ENCODE measurements at places on chromosomes 3 and 15.

DNA sequence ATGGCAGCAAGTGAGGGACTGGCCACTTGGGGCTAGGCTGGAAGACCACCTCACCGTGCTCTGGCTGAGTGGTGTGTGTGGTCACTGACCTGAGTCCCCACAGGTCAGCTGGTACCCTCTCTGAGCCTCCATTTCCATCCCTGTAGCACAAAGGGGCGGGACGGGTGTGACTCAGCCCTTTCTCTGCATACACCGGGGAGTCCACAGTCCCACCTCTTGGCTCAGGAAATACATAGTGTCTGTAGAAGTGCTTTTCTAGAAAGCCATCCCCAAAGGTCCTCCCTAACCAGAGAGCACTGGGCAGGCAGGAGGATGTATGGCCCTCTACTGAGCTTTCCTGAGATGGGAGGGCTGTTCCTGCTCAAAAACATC lies 27.2 kb downstream of the WNT7A start:
- DNase-seq = no peak

GRCh38 chr3:63926309-63926708 lies 14.1 kb upstream of the SCAANT1 start:
- no peak for DNase-seq

DNA sequence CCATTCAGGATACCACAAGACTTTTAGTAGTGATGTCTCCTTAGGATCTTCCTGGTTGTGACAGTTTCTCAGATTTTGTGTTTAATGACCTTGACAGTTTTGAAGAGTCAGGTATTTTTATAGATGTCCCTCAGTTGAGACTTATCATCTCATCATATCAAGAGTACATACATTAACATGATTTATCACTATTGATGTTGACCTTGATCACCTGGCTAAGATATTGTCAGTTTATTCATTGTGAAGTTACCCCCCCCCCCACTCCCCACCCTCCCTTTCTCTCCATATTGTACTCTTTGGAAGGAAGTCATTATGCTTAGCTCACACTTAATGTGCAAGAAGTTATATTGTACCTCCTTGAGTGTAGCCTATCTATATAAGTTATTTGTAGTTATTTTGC lies 42.9 kb downstream of the MGA start:
- no peak for DNase-seq

GRCh38 chr3:197750858-197751737 lies 1.4 kb downstream of the FYTTD1 start:
- DNase-seq = peak; percentile 37

- no peak for DNase-seq
These were observed 45.8 kb upstream of the FBXL22 start for GRCh38 chr15:63551400-63551799.

GRCh38 chr3:194492001-194492400 lies 5.2 kb upstream of the ATP13A3 start:
- no peak for DNase-seq

GRCh38 chr15:45376300-45376928 lies 1.9 kb downstream of the GATM start:
- DNase-seq = no peak

DNA sequence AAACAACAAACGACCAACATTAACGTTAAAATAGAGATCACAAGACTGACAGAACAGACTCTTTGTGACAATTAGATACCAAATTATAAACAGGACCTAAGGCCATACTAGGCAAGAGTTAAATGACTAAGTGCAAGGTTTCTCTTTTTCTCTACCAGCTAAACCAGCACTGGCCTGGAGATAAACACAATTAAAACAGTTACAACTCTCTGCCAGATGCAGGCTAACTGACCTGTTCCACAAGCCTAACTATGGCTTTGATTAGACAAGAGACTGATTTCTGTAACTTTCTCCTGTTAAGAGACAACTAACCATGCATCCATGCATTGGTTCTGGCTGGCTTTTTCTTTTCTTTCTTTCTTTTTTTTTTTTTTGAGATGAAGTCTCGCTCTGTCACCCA lies 1.6 kb upstream of the ARL8B start:
- no peak for DNase-seq

DNA sequence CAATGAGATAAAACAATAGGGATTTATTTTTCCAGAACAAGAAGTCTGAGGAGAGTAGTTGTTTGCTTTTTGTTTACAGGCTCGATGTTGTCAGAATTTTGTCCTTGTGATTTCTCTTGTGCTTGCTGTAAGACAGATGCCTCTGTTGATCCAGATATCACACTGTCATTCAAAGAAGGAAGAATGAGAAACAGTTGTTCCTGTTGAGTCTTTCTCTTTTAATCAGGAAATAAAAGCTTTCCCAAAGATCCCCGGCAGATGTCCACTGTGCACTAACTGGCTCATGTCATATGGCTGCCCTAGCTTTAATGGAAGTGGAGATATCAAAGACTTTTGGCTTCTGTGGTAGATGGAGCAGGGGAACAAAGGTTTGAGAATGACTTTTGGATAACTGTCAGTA lies 6.8 kb downstream of the SERPINI1 start:
- DNase-seq = no peak

DNA sequence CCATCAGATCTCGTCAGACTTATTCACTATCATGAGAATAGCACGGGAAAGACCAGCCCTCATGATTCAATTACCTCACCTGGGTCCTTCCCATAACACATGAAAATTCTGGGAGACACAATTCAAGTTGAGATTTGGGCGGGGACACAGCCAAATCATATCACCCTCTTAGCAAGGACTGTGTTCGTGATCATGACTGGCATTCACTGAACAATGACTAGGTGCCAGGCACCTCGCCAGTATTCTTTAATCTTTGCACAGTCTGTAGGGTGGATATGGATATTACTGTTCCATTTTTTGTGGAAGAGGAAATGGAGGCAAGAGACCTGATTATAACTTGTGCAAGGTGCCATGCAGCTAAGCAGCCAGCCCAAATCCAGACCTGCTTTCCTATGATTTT lies 77.5 kb downstream of the IGF1R start:
- no peak for DNase-seq

DNA sequence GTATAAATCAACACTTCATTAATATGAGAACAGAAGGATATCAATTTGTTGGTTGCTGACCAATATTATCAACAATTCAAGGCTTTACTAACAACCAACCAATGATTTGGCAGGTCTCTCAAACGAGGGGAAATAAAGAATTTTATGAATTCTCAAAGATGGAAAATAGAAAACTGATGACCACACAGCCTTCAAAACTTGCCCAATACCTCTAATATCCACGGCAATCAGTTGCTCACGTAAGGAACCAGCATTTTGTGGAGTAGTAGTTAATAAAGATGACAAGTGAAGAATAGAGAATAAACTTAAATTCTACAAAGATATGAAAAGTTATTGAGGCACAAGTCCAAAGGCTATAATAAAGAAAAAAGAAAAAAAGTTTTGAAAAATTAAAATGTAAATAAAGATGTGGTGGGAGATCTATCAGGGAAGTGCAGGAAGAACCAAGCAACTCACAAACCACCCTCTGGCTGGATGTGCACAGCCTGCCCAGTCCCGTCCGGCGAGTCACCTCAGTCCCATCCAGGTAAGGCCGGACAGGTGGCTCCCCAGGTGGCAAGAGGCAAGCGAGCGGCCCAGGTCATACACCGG lies 808 bp downstream of the GK5 start:
- DNase-seq = no peak

GRCh38 chr3:133475245-133476010 lies 75.6 kb downstream of the BFSP2 start:
- peak; percentile 100 for DNase-seq

- DNase-seq = peak; percentile 72
These were observed 10.6 kb upstream of the RFX7 start for GRCh38 chr15:56254265-56254664.

- peak; percentile 92 for DNase-seq
These were observed 30.7 kb downstream of the CHD2 start for GRCh38 chr15:92930776-92931175.

DNA sequence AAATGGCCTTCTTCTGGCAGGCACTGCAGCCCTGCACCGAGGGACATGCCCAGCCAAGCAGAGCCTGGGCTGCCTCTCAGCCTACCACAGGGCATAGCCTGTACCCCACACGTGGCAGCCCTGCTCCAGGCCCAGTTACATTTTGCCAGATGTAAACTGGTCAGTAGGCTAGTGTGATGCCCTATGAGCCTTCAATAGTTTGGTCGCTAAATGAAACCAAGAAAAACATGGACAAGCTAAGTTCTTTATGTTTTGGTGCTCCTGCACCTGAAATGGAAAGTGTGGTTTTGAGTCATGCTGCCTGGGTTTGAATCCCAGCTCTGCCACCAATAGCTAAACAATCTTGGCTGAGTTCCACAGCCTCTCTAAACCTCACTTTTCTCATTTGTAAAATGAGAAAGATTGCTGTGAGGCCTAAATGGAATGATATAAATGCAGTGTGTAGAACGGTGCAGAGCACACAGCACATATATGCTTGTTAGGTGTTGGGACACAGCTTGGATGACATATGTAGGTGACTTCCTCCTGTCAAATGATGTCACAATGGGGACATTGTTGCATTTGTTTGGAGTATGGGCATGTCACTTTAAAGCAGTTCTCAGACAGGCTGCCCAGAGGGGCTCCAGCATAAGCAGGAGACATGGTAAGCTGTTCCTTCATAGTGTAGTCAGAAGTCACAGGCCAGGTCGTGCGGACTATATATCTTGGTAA lies 57.4 kb downstream of the ZBTB38 start:
- no peak for DNase-seq

GRCh38 chr3:59704292-59704691 lies 654.5 kb upstream of the CFAP20DC start:
- DNase-seq = no peak

DNA sequence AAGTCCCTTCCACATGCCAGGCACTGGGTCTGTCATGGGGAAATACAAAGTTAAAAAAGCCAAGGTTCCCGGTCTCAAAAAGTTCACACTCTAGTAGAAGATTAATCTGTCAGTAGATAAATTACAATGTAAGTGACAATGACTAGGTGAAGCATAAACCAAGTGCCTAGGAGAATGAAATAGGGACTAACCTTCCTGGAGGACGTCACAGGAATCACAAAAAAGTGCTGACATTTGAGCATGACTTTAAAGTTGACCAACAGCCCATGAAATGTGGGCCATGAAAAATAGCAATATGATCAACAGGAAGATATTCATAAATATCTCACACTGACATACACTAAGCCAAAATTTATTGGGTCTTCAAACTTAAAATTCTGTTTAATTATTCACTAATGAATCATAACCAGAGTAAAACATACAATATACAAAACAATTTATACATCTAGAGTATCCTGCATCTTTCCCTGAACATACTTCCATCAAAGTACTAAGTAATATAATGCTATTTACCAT lies 20.0 kb downstream of the COPS2 start:
- DNase-seq = no peak

GRCh38 chr15:101723171-101723873 lies 951 bp downstream of the TARS3 start:
- no peak for DNase-seq

GRCh38 chr3:123637131-123637530 lies 52.3 kb upstream of the HACD2 start:
- no peak for DNase-seq

DNA sequence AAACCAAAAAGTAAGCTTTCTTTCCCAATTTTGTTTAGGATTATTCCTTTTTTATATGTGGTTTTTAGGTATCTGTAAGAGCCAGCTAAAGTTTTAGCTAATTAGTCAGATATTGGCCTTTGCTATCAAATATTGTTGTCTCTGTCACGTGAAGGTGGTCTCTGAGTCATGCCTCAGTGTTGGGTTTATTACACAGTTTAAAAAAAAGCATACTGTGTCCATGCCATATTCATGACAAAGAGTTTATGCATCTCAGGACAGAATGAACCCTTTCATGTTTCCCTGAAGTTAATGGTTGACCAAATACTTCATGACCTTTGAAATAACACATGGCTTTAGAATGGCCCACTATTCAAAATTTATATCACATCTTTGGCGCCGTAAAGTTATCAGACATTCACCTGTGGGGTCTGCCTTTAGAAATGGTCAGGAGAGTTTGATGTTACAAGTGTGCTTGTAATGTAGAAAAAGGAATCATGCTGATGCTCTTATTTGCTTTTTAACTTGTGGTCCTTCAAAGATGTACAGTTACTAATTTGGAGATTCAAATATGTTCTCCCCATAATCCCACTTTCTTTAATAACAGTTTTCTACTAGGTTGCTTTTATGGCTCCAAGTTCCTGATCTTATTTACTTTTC lies 101.5 kb downstream of the MYRIP start:
- no peak for DNase-seq

GRCh38 chr3:34229876-34230275 lies 431.4 kb downstream of the PDCD6IP start:
- DNase-seq = no peak

GRCh38 chr3:177928172-177928873 lies 607.9 kb upstream of the KCNMB2 start:
- DNase-seq = no peak

- no peak for DNase-seq
These were observed 81.8 kb upstream of the NANOGP8 start for GRCh38 chr15:35166730-35167359.

DNA sequence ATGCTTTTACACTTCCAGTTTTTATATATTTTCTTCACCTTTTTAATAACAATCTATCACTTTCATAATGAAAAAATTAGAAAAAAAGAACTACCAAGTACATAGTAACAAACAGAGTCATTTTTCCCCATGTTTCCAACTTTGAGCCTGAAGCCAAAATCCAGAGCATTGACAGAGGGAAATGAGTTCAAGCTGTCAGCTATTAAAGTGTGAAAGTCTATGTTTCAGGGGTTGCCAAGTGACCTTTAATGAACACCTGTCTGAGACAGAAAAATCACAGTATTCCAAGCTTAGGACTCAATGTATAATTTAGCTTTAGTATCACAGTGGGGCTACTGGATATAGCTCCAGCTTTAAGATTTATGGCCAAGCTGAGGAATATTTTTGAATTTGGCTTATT lies 128.3 kb upstream of the GADL1 start:
- DNase-seq = no peak

GRCh38 chr3:58612830-58613229 lies 35.6 kb upstream of the FAM107A start:
- no peak for DNase-seq

DNA sequence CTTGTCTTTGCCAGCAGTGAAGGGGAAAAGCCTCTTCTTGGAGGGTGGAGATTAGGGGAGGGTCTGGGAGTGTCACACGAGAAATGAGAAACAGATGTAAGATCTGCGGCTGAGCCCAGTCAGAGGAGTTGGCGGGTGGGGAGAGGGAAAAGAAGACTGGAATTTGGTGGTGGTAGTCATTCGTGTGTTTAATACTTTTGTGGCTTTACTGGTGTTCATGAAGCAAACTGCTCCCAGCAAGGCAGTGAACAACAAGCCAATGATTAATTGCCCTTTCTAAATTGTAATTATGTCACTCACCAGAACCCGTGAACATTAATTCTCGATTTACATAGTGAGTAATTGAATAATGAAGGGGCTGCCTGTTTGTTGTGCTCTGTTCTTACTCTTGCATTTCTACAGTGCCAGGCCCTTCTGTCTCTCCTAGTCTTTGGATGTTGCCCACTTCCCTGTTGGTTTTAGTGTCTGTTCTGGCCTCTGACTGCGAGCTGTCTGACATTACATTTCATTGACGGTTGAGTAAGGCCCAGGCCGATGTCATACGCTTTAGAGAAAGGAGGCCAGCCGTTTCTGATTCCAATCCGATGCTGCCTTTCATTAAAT lies 78.0 kb downstream of the CHCHD6 start:
- DNase-seq = peak; percentile 6

- no peak for DNase-seq
These were observed 7.4 kb upstream of the PCOLCE2 start for GRCh38 chr3:142896201-142896755.

GRCh38 chr15:38651328-38652038 lies 86.9 kb upstream of the RASGRP1 start:
- DNase-seq = no peak

GRCh38 chr3:11604139-11604892 lies 39.4 kb downstream of the VGLL4 start:
- no peak for DNase-seq

All from NCI-H524 (cell line).